ENCODE measurements at places on chromosomes 6 and 20.

GRCh38 chr20:56328861-56329260 lies 29.9 kb upstream of the FAM210B start:
- no peak for DNase-seq

GRCh38 chr20:1654996-1655395 lies 2.6 kb downstream of the SIRPG start:
- DNase-seq: no peak

GRCh38 chr6:155628306-155628705 lies 172.7 kb upstream of the NOX3 start:
- no peak for DNase-seq

DNA sequence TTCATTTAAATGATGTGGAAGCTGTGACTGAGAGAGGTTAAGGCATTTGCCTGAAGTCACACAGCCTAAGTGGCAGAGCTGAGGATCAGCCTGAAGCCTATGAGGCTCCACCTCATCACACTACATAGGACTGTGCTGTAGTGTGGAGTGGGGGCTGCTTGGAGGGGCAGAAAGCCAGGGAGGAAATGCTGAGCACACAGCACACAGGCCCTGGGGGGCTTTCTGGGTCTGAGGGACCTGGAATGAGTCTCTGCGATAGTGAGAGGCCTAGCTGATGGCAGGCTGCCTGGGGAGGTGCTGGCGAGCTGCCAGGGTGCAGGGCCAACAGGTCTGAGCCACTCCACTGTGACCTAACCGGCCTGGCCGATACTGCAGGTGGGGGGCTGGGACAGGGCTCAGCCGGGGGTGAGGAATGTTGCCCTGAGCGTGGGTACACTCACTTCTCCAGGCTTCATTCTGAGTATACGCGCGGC lies 2.2 kb upstream of the ARHGAP40 start:
- peak; percentile 85 for DNase-seq

DNA sequence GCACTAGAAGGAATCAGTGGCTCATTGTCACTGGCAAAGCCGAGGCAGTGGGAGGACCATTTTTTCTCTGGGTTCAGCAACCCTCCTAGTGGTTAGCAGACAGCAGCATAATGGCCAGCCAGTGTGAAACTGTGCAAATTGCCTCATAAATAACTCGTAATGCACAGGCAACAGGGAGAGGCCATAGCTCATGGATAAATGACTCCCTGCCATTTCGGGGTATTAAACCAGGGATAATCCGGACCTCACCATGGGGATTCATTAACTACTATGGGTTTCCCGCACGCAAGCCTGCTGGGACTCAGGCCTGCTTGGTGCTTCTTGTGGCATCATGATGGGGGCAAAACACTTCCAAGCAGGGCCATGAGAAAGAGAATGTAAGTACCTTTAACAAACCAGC lies 158.2 kb upstream of the CHD6 start:
- DNase-seq: no peak

DNA sequence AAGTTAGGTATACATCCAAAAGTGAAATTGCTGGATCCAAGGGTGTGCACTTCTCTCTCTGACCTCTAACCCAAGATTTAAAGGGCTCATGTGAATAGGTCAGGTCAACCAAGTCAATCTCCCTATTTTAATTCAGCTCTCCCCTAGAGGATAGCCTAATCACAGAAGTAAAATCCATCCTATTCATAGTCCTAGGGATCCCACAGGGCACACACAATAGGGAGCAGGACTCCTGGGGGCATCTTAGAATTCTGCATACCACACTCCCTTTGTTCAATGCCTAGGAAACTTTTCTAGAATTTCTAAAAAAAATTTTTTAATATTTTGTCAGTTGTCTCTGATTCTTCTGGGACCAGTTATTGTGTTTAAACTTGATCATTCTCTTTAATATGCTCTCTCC lies 35.1 kb downstream of the CST9L start:
- DNase-seq: no peak

Data from Right ventricle myocardium superior (tissue), 1 donor.